Frontal cortex (tissue), 4 donors: ENCODE measurements at places on chromosomes 11 and 22.

GRCh38 chr11:1059759-1060158 lies 14.9 kb upstream of the MUC2 start:
- DNase-seq, result no peak

DNA sequence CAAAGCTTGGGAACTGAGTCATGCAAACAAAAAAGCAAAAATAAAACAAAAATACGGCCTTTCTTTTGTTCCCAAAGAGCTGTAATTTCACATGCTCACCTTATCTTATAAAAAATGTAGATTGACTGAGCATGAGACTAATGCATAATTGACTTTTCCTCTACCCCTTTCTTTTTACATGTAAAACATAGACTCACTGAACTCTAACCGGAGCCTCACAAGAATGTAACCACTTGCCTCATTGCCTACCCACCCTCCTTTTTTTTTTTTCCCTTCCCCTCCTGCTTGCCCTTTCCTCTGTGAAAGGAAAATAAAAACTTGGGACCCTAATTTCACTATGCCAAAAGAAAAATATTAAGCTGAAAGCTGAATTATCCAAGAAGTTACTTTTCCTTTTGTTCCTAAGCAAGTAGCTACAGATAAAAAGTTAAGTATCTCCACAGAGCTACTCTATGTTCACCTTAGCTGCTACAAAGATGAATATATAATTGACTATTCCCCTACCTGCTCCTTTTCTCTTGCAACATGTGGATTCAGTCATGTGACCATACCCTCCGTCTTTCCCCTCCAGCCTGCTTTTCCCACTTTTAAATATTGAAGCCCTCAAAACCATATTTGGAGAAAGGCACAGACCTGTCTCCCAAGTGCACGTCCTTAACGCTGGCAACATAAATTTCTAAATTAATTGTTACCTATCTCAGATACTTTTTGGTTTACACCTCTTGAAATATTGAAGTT lies 39.6 kb upstream of the WEE1 start:
- DNase-seq, result no peak

DNA sequence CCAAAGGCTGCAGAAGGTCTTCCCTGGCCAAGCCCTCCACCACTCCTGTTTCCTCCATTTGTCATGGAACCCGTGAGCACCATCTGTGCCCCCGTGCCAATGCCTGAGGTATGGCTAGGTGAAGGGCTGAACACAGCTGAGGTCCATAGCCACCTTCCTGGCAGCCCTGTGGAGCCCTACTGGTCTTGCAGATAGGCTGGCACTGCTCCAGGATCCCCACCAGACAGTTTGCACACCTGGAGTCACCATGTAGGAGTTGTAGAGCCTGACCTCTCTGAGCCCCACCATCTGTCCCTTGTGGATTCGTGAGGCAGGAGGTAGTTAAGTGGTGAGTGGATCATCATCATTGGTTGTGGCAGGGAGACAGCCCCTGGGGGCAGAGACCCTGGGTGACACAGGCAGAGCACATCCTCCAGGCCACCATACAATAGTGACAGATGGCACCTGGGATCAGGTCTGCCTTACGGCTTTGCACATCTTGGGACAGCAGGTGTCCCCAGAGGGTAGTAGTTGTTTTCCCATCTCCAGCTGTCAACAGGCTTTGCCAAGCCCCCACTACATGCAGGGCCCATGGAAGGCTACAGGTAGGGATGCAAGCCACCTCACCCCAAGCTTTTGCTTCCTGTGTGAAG lies 52.5 kb upstream of the SUSD2 start:
- no peak for DNase-seq

- DNase-seq, result no peak
These were observed 79.2 kb upstream of the GRIK4 start for GRCh38 chr11:120432056-120433018.

- DNase-seq, result no peak
These were observed 71.0 kb upstream of the TP53I11 start for GRCh38 chr11:45021692-45022141.

- peak; percentile 46 for DNase-seq
These were observed 519 bp upstream of the ART5 start for GRCh38 chr11:3642071-3642951.

DNA sequence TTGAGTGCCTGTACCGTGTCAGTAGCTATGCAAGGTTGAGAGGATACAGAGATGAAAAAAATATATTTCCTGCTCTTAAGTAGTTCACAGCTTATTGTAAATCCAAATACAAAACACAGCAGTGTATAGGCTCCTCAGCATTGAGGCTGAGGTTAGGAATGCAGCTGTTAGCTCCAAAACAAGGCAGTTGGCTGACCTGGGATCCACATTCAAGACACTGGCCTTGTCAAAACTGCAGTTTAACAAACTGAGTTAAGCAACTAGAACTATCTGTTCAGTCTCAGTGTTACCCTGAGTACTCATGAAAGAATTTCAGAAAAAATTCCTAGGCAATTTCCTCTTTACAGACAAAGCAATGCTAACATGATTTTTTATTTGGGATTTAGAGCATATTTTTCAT lies 42.8 kb downstream of the REXO2 start:
- no peak for DNase-seq
